Left kidney (tissue), 8 donors: ENCODE measurements at places on chromosomes 12 and 14.

DNA sequence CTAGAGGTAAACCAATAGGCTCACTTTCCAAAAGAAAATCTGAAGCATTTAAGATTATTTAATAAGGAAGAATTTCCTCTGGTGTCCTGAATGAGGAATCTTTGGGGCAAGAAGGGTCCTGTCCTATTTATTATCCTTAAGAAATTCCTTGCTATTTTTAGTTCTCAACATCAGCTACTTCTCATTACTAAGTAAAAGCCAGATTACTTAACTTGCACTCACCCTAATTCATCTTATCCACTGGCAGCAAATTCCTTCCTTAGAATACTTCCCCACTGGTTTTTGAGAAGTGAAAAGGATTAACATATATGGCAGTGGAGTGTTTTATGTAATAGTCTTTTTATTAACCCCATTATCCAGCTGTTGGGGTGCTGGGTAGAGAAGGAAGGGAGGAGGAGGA, 767.7 kb downstream of the DIO2 start:
- no peak for DNase-seq

- no peak for DNase-seq
These were observed 36.0 kb downstream of the FMNL3 start for GRCh38 chr12:49671031-49671765.

GRCh38 chr12:122917507-122918121, 21.7 kb upstream of the VPS37B start:
- no peak for DNase-seq

DNA sequence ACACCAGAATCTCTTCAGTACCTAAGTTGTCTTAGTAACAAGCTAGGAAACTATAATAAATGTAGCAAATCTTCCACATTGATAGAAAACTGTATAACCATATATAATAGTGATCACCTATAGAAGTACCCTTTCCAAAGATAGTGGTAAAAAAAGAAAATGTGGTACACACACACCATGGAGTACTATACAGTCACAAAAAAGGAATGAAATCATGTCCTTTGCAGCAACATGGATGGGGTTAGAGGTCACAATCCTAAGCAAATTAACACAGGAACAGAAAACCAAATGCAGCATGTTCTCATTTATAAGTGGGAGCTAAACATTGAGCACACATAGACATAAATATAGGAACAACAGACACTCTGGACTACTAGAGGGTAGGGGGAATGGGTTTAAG, 90.5 kb downstream of the SLC25A21 start:
- DNase-seq = no peak

GRCh38 chr12:120540445-120540844, 6.3 kb downstream of the RNF10 start:
- no peak for DNase-seq
